ENCODE measurements at places on chromosomes 13 and 19.

DNA sequence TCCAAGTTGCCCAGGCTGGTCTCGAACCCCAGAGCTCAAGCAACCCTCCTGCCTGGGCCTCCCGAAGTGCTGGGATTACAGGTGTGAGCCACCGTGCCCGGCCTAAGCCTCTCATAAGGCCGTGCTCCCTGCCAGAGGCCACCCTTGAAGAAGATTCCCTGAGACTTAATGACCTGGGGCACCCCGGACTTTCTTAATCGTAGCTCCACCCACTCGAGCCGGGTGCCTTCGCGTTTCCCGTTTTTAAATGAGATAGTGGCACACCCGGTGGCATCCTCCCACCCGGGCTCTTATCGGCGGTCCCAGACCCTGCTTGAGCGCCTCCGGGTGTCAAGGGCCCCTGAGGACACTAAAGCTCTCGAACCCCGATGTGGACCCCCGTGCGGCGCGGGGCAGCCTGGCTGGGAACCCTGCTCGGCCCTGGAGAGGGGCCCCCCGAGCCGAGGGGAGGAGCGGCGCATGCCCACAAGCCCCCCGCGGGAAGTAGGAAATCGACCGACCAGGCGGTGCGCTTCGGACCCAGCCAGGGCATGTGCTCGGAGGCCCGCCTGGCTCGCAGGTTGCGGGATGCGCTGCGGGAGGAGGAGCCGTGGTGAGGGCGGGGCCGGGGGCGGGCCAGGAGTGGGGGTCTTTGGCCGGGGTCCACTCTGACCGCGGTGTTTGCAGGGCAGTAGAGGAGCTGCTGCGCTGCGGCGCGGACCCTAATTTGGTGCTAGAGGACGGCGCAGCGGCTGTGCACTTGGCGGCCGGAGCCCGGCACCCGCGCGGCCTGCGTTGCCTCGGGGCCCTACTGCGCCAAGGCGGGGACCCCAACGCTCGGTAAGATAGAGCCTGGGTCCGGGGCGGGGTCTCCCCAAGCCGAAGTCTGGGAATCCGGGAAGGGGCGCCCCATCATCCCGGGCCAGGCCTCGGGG lies at the start of gene ANKLE1:
ANKLE1 (plus strand) TSS at position 511 of the 914 bp plus-strand sequence; CDS start at position 531, 20 bp downstream.
- peak; percentile 61 for DNase-seq

DNA sequence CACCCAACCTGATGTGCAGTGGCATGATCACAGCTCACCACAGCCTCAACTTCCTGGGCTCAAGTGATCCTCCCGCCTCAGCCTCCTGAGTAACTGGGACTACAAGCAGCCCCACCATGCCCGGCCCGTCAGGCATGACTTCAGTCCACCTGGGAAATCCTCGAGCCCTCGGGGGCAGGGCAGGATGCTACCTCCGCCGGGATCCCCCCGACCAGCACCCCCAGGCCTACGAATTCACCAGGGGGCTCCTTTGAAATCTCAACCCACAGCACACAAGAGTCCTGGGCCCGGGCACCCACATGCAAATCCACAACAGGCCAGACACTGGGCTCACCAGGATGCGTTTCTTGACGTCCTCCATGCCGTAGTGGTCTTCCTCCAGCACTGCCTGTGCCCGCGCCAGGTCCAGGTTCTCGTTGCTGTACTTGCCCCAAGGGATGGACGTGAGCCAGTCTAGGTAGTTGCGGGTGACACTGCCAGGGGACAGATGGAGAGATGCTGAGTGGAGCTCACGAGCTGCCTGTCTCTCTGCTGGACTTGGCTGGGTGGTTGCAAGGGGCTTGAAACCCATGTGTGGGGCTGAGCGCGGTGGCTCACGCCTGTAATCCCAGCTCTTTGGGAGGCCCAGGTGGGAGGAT lies 10.5 kb downstream of the RPL36 start:
- DNase-seq = peak; percentile 16

DNA sequence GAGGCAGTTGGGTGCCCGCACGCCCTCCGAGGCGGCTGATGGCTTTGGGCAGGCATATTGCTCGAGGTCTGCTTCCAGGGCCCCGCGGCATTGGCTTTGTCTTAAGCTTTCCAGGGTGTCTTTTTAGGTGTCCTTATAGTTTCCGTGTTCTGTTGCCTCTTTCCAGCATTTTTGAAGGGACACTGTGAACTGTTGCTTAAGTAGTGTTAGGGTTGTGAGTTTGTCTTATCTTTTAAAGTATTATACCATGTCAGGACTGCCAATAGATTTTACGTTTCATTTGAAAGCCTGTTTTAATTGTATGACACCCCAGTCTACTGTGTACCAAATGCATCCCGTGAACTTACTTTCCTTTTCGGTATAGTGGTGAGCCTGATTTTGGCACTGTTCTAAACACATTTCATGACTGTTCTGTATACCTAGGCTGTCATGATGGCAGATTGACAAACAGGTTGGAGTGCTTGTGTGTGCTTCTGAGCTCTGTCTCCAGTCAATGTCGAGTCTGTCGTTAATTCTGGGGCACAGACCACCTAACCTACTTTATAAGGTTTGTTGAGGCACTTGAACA lies 656 bp downstream of the PCCA start:
- DNase-seq = peak; percentile 8

DNA sequence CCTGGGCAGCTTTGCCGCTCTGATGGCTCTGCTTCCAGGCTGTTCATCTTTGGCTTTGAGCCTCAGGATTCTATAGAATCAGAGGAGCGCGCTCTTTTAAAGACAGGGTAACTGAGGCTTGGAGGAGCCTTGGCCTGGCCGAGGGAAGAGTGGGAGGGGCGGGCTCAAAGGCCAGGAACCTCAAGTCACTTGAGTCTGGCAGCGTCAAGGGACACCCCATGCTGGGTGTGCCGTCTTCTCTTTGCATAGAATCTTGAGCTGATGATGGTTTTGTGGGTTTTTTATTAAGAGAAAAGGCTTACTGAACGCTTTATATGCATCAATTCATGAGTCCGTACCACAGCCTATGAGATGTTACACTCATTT lies 1.1 kb downstream of the PGLS start:
- no peak for DNase-seq

- peak; percentile 97 for DNase-seq
These were observed 69.7 kb upstream of the C13orf46 start for GRCh38 chr13:114043421-114044053.

DNA sequence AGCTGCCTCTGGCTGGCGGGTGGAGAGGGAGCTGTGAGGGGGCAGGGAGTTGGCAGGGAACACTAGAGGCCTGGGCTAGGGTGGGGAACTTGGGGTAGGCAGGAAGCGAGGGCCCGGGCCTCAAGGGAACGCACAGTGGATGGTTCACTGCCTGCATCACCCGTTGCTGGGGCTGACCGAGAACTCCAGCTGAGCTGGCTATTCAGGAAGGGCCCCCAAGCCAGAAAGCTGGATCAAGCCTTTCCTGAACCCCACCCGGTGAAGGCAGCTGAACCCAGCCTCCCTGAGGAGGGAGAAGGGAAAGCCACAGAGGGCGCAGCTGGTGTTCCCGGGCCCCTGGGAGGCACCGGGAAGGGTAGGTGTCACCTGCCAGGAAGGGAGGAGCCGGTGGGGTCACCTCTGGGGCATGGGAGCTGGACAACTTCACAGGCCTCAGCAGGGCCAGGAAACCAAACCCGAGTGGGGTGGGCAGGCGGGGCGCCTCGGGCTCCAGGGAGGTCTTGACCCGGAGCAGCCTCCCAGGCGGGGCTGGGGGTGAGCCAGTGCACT lies 13.9 kb downstream of the PALM start:
- peak; percentile 58 for DNase-seq

DNA sequence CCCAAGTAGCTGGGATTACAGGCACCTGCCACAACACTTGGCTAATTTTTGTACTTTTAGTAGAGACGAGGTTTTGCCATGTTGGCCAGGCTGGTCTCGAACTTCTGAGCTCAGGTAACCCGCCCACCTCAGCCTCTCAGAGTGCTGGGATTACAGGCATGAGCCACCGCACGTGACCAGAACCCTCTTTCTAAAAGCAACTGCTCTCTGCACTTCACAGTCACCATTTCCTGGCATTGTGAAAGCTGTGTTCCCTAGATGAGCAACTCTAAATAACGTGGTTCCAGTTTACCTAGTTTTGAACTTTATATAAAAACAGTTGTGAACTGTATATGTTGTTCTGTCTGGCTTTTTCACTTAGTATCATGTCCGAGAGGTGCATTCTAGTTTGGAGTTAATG lies 152.9 kb downstream of the SIPA1L3 start:
- no peak for DNase-seq

- no peak for DNase-seq
These were observed 37.5 kb downstream of the HSPH1 start for GRCh38 chr13:31124204-31124603.

Measured in Daoy (cell line).